ENCODE measurements at places on chromosomes 12 and 14. TPM values are rescaled to one million over a fixed set of nuclear protein-coding genes. Genes with fewer than 3 reads are reported as not detected.

GRCh38 chr12:8145754-8146441 is 10.9 kb upstream of the ZNF705A start:
- DNase-seq: peak; percentile 82

DNA sequence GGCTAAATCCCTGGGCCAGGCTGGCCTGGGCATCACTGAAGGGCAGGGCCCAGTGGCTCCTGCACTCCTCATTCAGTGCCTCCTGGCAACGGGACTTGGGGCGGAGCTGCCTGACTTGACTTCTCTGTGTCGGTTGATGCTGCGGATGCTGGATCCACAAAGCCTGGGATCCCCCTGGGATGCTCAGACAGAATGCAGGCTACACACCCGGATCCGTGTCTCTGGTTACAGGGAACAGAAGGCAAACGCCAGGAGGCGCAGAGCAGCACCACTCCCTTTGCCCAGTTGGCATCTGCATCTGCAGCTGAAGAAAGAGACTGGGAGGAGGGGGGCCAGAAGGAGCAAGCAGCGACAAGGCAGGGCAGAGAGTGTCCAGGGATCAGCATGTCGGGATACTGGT is 154.5 kb upstream of the FKBP4 start:
- DNase-seq: no peak

GRCh38 chr14:52422650-52423356 is 108.7 kb downstream of the PTGER2 start:
- DNase-seq: no peak

DNA sequence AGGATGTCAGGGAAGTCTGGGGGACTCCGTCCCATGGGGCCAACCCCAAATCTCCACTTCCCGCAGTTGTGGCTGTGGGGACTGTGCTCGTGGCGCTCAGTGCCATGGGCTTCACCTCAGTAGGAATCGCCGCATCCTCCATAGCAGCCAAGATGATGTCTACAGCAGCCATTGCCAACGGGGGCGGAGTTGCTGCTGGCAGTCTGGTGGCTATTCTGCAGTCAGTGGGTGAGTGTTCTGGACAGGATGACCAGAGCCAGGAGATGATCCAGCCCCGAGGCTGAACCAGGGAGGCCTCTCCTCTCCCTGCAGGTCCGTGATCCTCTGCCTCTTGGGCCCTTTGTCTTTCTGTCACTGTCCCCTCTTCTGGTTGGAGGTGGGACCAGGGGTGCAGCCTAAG is 8.8 kb upstream of the IFI27 start:
- no peak for DNase-seq

DNA sequence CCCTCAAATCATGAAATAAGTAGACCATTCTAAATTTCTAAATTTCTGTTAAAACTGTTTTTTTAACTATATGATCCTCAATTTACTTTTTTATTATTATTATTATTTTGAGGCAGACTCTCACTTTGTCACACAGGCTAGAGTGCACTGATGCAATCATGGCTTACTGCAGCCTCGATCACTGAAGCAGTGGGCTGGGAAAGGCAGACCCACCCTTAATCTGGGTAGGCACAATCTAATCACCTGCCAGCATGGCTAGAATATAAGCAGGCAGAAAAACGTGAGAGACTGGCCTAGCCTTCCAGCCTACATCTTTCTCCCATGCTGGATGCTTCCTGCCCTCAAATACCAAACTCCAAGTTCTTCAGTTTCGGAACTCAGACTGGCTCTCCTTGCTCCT is 2.3 kb downstream of the ERO1A start:
- no peak for DNase-seq

DNA sequence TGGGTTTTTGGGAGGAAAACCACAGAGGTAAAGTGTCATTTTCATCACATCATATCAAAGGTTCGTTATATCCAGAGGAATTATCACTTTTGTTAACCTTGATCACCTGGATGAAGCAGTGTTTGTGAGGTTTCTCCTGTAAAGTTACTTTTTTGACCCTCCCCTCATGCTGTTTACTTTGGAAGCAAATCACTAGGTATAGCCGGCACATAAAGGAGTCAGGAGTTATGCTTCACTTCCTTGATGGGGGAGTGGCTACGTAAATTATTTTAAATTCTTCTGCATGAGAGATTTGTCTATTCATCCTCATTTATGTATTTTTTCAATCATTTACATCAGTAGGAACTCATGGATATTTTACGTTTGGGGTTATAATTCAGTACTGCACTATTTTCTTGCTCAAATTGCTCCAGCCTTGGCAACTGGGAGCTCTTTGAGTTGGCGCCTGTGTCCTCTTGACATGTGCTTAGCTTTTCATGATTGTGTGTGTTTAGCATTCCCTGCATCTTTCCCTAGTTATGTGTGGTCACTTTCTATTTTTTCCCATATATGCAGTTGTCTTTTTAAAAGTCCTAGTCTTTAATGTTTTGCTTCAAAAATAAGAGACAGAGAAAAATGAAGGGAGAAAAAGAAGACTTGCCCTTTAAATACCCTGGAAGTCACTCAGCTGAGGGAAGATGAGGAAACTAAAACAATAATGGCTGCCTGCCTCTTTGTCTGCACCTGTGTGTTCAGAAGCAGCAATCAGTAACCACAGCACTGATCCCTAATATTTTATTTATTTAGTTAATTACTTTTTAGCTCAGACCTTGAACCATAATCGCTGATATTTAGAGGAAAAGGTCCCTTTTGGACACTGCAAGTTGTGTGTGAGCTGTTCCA is 62.1 kb downstream of the ZNF641 start:
- DNase-seq: no peak

GRCh38 chr12:106226884-106227640 is 20.8 kb downstream of the CKAP4 start:
- DNase-seq: peak; percentile 81

DNA sequence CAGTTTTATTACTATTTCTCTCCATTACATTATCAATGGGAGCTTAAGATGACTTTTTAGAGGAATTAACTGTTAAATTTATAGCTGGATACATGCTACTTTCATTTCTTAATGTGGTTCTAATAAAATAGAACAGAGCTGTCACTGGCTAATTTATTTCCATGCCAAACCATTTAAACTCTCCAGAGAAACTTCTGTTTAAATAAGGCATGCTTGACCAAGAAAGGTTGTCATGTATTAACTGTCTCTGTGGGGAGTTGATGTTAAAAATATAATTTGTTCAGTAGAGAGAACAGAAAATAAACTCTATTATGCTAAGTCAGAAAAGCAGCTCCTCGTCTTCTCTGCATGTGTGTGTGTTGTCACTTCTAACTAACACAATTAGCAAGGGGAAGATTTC is 447.4 kb downstream of the SLC16A7 start:
- DNase-seq: no peak

DNA sequence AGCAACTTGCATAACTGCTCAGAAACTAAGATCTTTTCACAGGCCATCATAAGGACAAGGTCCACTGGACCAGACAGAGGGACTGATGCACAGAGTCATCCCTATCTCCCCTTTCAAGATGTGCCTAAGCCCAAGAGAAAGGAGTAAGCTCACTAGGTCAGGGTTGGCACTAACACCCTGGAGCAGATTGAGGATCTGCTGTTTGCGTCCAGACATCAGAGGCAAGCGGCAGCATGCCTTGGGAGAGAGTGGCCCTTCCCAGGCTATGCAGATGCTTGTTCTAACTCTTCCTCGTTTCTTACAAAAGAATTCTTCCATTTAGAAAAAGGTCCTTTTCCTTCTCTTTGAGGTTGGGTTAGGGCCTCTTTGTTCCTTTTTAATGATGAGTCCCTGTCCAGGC is 187.2 kb downstream of the KCNA5 start:
- no peak for DNase-seq

- DNase-seq: no peak
Observed at GRCh38 chr12:2236506-2237294, 183.9 kb downstream of the CACNA1C start.

DNA sequence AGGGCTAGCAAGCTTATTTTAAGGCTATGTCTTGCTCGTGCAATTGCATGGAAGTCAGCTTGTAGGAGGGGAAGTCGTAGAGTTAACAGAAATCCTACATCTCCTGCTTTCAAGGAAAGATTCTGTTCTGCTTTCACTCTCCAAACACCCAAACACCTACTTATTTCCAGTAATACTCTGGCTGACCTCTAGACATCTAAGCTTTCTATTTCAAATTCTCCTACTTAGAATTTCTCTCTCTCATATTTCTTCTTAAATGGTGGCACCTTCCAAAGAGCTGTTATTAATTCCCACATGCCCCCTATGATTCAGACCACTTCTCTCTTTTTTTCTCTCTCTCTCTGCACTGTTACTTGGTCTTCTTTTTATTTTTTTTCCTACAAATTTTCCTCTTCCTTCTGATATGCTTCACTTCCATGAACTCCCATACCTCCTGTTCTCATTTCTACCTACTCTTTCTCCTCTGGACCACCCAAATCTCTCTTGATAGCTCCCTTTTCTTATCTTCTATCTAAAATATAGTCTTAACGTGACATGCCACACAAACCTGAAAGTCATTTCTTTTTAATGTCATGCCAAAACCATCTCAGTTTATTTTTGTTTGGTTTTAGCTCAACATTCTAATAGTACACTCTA is 90.8 kb downstream of the RPS6KA5 start:
- DNase-seq: no peak

GRCh38 chr12:42868291-42868690 is 278.7 kb upstream of the PRICKLE1 start:
- DNase-seq: no peak

GRCh38 chr12:77104286-77104685 is 38.9 kb upstream of the E2F7 start:
- DNase-seq: no peak

DNA sequence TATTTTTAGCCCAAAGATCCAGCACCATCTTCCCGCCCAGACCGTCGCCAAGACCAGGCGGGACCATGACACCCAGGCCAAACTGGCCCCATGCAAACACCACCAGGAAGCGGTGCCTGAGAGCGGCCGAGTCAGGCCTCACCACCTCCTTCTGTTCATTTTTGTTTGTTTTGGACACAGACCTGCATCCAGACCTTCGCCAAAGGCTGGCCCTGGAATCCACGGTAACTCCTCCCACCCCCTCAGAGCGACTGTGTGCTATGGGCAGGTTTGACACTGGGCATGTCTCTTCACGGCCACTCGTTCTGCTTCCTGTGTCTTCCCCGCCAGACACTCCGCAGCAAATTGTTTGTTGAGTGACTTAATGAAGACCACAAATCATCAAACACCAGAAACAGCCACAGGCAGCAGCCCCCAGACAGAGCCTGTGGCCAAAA is 47.1 kb downstream of the NCOR2 start:
- DNase-seq: no peak

- DNase-seq: peak; percentile 56
Observed at GRCh38 chr14:92783813-92784431, 10.2 kb upstream of the GOLGA5 start.

DNA sequence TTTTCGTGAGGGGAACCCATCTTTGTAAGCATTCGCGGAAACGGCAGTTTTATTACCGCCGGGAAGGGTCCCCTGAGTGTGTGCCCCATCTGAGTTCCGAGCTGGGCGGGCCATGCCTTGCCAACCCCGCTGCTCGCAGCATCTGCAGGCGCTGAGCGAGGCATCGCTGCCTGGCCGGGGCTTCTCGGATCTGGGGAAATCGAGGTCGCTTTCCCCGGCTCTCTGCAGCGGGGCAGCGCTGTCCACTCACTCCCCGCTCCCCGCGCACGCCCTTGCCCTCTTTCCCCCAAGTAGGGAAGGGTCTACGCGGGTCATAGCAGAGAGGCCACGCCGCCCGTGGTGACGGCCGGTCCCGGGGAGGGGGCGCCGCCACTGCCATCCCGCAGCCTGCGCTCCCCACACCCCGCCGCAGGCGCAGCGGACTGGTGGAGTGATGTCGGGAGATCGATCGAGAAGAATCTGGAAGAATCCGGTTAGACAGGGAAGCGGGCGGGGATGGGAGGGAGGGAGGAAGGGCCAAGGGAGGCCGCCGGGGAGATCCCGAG is 507 bp upstream of the FKBP4 start:
- DNase-seq: peak; percentile 63

- DNase-seq: no peak
Observed at GRCh38 chr14:72929316-72930080, 3.2 kb downstream of the DCAF4 start.

- DNase-seq: no peak
Observed at GRCh38 chr12:124663771-124664366, 96.5 kb upstream of the NCOR2 start.

- DNase-seq: no peak
Observed at GRCh38 chr12:78928200-78929074, 63.9 kb downstream of the SYT1 start.

DNA sequence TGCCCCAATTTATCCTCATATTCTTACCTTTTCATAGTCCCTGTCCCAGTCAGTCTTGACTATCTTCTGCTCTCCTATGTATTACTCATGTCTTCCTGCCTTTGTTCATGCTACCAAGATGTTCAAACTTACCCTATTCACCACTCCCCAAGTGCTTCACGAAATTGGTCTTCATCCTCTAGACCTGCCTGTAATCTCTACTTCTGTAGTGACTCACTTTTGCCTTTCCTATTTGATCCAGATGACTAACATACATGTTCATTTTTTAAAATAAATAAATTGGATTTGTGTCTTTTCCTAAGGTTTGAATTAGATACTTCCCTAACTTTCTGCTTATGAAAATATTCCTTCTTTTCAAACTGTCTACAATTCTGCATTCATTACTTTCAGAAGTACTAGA is 107.7 kb upstream of the PPM1H start:
- no peak for DNase-seq

Gene GUCY2C
- 3.1 TPM for total RNA-seq

Gene LALBA
- not detected for total RNA-seq

Gene TAS2R8
- total RNA-seq: not detected

Gene CD9
- total RNA-seq: 222 TPM

Gene RFX4
- 2.1 TPM for total RNA-seq

Gene EPYC
- not detected for total RNA-seq

Gene SLC8A3
- total RNA-seq: 1.9 TPM

Gene KCNC2
- 0.10 TPM for total RNA-seq

Gene PTPN6
- 25.3 TPM for total RNA-seq

Gene NUP107
- total RNA-seq: 124 TPM

Gene IKZF4
- 12.2 TPM for total RNA-seq
